CD8-positive, alpha-beta memory T cell (primary cell): ENCODE measurements at places on chromosomes 7 and 10.
A peak's percentile ranks its signal among the peaks of the same experiment; 100 is the strongest.

DNA sequence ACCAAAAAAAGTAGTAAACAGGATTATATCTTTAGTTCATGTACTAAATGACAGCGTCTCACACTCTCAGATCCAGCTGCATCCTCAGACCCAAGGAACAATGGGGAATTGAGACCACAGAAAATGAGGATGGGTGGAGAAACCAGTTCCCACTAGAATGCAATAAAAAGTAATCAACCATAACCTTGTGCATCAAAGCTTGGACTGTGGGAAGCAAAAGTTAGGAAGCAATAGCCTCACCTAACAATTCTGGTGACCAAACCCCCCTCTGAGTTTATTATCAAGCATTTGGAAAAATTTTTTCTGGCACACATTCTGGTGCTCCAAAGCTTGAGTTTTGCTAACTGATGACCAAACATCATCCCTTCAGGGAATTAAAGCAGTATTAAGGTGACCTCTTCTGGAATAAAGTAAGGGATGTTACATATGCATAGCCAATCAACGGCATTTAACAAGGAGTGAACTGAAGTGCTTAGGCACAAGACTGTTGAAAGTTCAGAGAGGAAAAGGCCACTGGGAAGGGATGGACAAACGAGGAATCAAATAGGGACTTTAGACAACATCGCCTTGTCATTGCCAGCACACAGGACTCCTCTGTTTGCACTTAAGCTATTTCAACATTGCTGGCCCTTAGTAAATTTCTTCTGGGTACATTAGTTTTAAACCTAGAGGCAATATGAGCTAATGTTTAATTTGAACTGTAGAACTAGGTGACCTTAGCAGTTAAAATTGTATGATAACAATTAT lies 1.2 kb upstream of the MAT1A start:
- H3K36me3 ChIP-seq: no peaks in the 10 kb centered on the region
- DNase-seq: no peak
- no peaks in the 10 kb centered on the region for H3K4me1 ChIP-seq
- H3K4me3 ChIP-seq: no peak overlapping the region
- H3K27ac ChIP-seq: no peak overlapping the region
- H3K27me3 ChIP-seq: no peaks in the 10 kb centered on the region

GRCh38 chr7:41134300-41135255 lies 568.3 kb downstream of the INHBA start:
- no peak for DNase-seq
- H3K36me3 ChIP-seq: no peaks in the 10 kb centered on the region
- no peak overlapping the region for H3K4me3 ChIP-seq
- H3K27me3 ChIP-seq: no peaks in the 10 kb centered on the region
- H3K27ac ChIP-seq: no peak overlapping the region

- no peaks in the 10 kb centered on the region for H3K36me3 ChIP-seq
- no peaks in the 10 kb centered on the region for H3K4me1 ChIP-seq
- no peak overlapping the region for H3K4me3 ChIP-seq
- DNase-seq: no peak
- no peaks in the 10 kb centered on the region for H3K27me3 ChIP-seq
Measured at GRCh38 chr7:157715938-157716280, 379.1 kb downstream of the DNAJB6 start.

GRCh38 chr7:116165717-116166116 lies 44.6 kb upstream of the TES start:
- H3K27me3 ChIP-seq: no peaks in the 10 kb centered on the region
- no peaks in the 10 kb centered on the region for H3K36me3 ChIP-seq
- H3K4me3 ChIP-seq: no peak overlapping the region
- no peak for DNase-seq

DNA sequence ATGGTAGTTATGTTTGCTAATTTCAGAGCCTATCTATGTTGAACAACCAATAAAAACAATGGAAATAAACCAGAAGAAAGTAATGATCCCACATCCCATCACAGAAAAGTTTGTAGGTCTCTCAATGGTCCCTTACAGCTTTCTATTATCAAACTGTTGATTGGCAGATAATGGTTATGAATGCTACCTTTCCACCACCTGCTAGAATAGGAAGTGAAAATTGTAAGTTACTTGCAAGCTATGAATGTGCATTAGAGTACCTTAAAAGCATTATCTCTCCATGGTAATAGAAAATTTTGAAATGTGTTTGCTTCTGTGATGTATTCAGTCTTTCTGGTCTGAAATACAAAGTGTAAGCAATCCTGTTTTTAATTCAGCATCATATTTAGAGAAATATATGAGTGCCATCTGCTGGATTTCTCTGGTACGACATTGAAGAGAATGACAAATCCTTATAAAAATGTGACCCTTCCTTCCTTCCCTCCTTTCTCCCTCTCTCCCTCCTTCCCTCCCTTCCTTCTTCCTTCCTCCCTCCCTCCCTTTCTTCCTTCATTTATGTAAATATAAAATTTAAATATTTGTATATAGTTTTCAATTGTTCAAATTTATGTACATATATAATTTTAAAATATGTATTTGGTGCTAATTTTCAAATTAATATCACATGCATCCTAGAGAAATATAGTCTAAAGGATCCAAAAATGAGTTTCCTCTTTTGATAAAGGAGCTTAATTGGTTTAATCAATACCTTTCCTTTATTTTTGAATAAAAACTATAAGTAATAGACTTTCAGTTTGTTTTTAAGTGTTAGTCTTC lies 41.4 kb upstream of the PNLIPRP3 start:
- DNase-seq: no peak
- no peaks in the 10 kb centered on the region for H3K36me3 ChIP-seq
- H3K27me3 ChIP-seq: no peaks in the 10 kb centered on the region

DNA sequence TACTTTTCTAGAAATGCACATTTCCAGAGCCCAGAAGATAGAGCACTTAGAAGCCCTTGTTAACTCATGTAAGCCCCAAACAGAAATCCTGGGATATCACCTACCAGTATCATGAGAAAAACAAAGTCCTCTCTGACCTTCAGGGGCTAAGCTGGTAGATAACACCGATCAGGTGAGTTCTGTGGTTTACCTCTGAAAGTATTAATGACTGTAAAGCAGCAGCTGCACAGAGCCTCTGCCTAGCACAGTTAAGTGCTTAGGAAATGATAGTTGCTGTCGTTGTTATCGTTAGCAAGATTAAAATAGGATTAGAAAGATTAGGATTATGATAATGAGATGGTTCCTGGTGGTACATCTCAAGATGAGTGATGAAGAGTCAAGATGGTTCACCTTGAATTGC lies 64.9 kb downstream of the PLXNA4 start:
- no peaks in the 10 kb centered on the region for H3K4me1 ChIP-seq
- no peaks in the 10 kb centered on the region for H3K36me3 ChIP-seq
- H3K4me3 ChIP-seq: no peak overlapping the region
- DNase-seq: no peak
- H3K27me3 ChIP-seq: no peaks in the 10 kb centered on the region
- H3K27ac ChIP-seq: no peak overlapping the region

- H3K4me1 ChIP-seq: no peaks in the 10 kb centered on the region
- no peak overlapping the region for H3K4me3 ChIP-seq
- H3K36me3 ChIP-seq: no peaks in the 10 kb centered on the region
- no peak for DNase-seq
Measured at GRCh38 chr10:642186-642890, 47.1 kb downstream of the DIP2C start.

- H3K27me3 ChIP-seq: no peaks in the 10 kb centered on the region
- no peaks in the 10 kb centered on the region for H3K4me1 ChIP-seq
- DNase-seq: no peak
- H3K4me3 ChIP-seq: no peak overlapping the region
- H3K27ac ChIP-seq: no peak overlapping the region
Measured at GRCh38 chr7:98317366-98318040, 36.0 kb downstream of the BRI3 start.

GRCh38 chr7:103771294-103771693 lies 218.2 kb downstream of the RELN start:
- H3K27ac ChIP-seq: no peak overlapping the region
- no peak for DNase-seq
- no peaks in the 10 kb centered on the region for H3K4me1 ChIP-seq
- no peak overlapping the region for H3K4me3 ChIP-seq
- no peaks in the 10 kb centered on the region for H3K36me3 ChIP-seq

- peaks cover 42% of the 10 kb centered on the region for H3K4me1 ChIP-seq
- DNase-seq: no peak
- peak overlapping the region; percentile 87 for H3K27ac ChIP-seq
- H3K27me3 ChIP-seq: no peaks in the 10 kb centered on the region
- H3K36me3 ChIP-seq: no peaks in the 10 kb centered on the region
Measured at GRCh38 chr7:24980534-24981170, 674 bp upstream of the OSBPL3 start.

DNA sequence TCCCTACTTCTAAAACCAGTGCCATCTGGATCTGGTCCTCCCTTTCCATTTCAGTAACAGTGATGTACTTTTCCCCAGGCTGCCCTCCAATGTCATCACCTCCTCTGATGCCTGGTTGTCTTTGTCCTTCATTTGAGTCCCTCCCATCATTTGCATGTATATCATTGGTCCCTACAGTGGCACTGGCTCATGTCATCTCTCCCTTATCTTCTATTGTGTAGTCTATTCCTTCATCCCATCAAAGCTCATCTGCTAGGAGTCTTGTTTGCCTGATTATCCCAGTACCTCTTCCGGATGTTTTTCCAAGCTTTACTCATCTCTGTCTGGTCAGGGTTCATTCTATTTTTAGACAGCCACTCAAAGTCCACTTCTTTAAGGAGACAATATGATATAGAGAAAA lies 292.9 kb upstream of the BMPER start:
- no peak for DNase-seq
- H3K27me3 ChIP-seq: no peaks in the 10 kb centered on the region
- H3K4me3 ChIP-seq: no peak overlapping the region
- no peaks in the 10 kb centered on the region for H3K4me1 ChIP-seq

GRCh38 chr10:115706488-115707076 lies 566.4 kb downstream of the GFRA1 start:
- H3K36me3 ChIP-seq: no peaks in the 10 kb centered on the region
- no peak overlapping the region for H3K4me3 ChIP-seq
- no peak overlapping the region for H3K27ac ChIP-seq
- H3K27me3 ChIP-seq: no peaks in the 10 kb centered on the region

- DNase-seq: no peak
- no peaks in the 10 kb centered on the region for H3K36me3 ChIP-seq
- H3K4me3 ChIP-seq: no peak overlapping the region
- no peak overlapping the region for H3K27ac ChIP-seq
- no peaks in the 10 kb centered on the region for H3K27me3 ChIP-seq
Measured at GRCh38 chr7:93036807-93037206, 81.0 kb downstream of the SAMD9 start.

GRCh38 chr7:31940167-31940566 lies 130.0 kb downstream of the PDE1C start:
- H3K36me3 ChIP-seq: no peaks in the 10 kb centered on the region
- H3K4me3 ChIP-seq: no peak overlapping the region
- H3K4me1 ChIP-seq: no peaks in the 10 kb centered on the region

- no peak overlapping the region for H3K27ac ChIP-seq
- H3K27me3 ChIP-seq: no peaks in the 10 kb centered on the region
- no peak for DNase-seq
- H3K4me1 ChIP-seq: no peaks in the 10 kb centered on the region
- no peak overlapping the region for H3K4me3 ChIP-seq
- H3K36me3 ChIP-seq: no peaks in the 10 kb centered on the region
Measured at GRCh38 chr7:83468251-83468739, 180.6 kb downstream of the SEMA3E start.

- no peaks in the 10 kb centered on the region for H3K4me1 ChIP-seq
- H3K36me3 ChIP-seq: no peaks in the 10 kb centered on the region
- no peak overlapping the region for H3K27ac ChIP-seq
- no peak for DNase-seq
Measured at GRCh38 chr7:107622429-107622828, 38.2 kb upstream of the SLC26A4 start.
